ENCODE measurements at places on chromosomes 7 and 10.
A peak's percentile ranks its signal among the peaks of the same experiment; 100 is the strongest.

DNA sequence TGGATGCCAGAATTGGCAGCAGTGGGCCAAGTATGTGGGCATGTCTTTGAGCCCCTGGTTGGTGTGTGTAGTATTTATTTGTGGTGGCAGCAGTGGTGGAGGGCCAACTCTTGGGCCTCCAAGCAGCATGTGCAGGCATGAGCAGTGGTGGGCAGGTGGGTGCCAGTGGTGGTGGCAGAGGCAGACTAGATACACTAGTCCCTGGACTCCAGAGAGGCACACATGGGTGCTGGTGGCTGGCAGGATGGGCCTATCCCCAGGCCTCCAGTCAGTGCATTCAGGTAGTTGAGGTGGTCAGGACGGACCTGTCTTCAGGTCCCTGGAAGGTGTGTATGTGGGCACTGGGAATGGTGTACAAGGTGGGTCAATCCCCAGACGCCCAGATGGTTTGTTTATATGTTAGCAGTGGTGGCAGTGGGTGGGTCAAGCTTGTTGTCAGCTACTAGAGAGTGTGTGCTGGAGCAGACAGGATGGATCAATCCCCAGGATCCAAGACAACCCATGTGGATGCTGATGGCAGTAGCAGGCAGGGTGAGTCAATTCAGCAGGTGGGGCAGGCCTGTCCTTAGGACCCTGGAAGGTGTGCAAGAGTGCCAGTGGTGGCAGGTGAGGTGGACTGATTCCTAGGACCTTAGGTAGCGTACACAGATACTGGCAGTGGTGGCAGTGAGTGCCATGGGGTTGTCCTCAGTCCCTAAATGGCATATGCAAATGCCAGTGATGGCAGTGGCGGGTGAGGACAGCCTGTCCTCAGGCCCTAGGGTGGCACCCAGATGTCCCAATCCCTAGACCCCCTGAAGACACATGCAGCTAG is 294.3 kb downstream of the RPS24 start:
- no peak for DNase-seq

- no peak for DNase-seq
Observed at GRCh38 chr7:73520673-73521635, 1.1 kb downstream of the BAZ1B start.

DNA sequence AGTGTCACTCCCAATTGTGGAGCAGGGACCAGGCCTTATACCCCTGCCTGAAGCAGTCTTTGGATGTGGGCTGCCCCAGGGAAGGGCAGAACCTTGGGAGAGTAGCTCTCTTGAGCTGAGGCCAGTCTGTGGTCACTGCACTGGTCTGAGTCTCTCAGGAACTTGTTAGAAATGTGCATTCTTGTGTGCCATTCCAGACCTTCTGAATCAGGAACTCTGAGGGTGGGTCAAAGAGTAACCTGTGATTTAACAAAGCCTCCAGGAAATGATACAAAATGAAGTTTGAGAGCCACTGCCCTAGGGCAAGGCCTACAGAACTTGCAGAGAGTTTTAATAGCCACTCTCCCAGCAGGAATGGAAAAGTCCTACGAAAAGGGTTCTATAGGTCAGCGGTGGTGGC is 68.1 kb downstream of the LYZL1 start:
- no peak for DNase-seq

DNA sequence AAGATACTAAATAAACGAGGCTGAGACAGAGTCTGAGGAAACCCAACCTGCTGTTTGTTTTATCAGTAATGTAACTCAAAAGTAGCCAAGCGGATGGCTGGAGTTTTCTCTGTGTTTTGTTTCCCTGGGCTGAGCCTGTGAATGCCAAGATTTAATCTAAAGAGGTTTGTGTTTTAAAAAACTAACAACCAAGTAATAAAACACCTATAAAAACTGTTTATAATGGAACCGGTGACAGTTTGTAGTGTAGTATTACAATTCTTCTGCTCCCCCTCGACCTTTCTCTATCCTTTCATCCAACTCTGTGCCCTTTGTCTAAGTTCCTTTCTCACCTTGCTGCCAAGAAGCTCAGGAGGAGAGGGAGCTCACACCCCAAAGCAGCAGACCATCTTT is 2.6 kb upstream of the KAT6B start:
- no peak for DNase-seq

GRCh38 chr7:25894002-25894901 is 257.7 kb upstream of the NFE2L3 start:
- peak; percentile 60 for DNase-seq

DNA sequence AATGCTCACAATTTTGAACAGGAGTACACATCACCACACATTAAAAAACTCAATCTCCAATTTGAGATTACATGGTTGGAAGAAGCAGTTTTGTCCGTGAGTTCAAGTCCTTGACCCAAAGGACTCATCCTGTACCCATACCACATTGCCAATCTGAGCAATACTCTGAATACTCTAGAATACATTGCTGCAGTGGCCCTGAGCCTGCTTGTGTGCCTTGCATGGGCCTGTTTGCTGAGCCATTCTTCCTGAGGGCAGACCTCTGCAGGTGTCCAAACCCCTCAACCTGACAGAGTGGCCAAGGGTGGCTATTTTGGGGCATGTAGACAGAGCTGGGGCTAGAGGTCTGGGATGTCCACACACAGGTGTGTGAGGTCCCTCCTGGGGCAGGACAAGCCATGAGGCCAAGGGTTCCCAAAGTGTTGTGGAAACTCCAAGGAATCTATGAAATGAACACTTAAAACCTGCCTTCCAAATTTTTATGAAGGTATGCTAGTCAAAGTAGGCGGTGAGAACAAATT is 15.5 kb downstream of the AGMO start:
- DNase-seq = no peak

DNA sequence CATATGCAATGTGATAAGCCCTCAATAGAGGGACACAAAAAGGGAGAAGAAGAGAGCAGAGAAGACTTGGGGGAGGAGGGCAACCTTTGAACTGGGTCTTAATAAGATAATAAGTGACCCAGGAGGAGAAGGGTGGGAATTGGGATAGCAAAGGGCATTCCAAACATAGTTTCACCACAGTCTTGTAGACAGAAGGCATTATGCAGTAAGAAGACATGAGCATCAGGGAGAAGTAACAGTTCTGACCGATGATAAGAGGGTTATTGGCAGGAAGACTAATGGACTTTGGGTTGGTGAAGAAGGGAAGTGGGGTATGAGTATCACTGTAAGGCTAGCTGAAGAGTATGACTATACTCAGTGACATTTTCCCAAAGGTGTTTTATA is 63.6 kb downstream of the TES start:
- no peak for DNase-seq

- no peak for DNase-seq
Observed at GRCh38 chr10:35690534-35690933, 48.4 kb upstream of the FZD8 start.

- DNase-seq = no peak
Observed at GRCh38 chr10:50326757-50327701, 75.7 kb upstream of the ASAH2 start.

DNA sequence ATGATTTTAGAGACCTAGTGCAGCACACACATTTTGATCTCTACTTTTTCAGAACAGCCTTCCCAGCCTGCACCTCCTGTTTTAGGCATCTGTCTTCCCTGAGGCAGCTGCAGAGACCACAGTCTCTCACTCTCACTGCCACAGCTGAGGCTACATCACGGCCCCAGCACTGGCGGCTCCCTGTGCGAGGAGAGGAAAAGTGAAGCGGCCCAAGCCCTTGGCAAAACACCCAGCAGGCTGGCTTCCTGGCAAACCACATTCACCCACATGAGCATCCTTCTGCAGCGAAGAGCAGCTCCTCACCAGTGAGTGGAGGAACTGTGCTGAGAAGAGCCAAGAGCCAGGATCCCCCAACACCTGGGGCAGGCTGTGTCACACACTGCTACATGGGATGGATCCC is 14.0 kb downstream of the HUS1 start:
- DNase-seq = no peak

DNA sequence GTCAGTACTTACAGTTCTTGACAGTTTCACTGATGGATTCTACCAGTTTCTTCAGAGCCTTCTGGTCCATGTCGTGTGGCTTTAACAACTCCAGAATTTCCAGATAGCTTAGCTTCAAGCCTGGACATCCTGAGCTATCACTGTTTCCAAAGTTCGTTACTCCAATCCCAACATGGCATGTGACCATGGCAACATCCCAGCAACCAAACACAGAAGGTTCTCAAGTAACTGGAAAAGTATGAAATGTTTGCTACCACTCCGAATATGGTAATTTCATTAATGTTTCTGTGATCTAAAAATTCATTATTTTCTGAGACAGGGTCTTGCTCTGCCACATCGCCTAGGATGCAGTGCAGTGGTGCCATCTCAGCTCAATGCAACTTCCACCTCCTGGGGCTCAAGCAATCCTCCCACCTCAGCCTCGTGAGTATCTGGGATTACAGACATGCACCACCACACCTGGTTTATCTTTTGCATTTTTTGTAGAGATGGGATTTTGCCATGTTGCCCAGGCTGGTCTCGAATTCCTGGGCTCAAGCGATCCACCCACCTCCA is 29.3 kb downstream of the RBM48 start:
- no peak for DNase-seq

GRCh38 chr10:123561141-123561440 is 105.1 kb upstream of the GPR26 start:
- no peak for DNase-seq
